Trophoblast cell (in vitro differentiated cells and primary cell): ENCODE measurements at places on chromosomes 6 and 20.

DNA sequence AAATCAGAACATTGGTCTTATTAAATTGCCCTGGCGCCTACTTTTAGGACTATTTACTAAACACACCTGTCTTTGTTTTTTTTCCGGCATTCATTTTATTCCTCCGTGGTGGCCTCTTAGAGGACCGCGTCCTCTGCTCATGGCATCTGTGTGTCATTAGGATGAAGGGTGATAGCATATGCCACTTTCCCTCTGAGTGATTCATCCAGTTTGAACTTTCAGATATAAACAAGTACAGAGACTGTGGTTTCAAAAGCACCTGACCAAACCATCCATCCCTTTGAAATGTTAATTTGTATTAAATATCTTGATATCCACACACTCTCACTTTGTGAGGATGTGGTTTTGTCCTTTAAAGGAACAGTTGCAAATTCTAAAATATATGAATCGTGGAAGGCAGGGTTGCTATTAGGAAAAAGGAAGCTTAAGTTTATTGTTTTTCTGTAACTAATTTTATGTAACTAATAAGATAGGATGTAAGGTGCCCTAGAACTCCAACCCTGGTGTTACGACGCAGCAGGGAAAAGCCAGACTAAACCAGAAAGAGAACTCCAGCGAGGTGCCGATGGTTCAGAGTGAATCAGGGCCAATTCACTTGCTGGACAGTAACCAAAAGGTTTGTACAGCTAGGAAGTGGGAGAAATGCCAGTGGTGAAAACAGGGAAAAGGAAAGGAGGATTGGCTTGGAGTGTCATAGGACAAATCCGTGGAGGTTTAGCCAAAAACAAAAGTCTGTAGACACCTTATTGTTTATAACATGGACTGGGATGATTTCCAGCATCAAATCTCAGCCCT is 98.7 kb downstream of the SHLD1 start:
- no peak for DNase-seq

DNA sequence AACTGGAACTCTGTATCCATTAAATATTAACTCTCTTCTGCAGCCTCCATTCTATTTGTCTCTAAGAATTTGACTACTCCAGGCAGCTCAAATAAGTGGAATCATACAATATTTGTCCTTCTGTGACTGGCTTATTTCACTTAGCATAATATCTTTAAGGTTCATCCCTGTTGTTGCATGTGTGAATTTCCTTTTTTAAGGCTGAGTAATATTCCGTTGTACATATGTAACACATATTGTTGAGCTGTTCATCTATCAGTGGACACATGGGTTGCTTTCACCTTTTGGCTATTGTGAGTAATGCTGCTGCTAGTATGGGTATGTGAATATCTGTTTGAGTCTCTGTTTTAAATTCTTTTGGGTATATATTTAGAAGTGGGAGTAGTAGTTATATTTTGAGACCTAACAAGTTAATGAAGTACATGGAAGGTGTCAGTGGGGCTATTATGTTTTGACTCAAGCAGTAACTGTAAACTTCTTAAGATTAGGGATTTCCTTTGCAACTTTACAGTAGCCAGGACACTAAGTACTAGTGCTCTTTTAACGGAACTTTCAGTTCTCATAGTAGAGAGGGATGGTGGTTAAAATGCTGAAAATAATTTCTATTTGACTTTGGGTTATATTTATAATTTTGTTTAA is 29.7 kb upstream of the TMEM217 start:
- DNase-seq = no peak

DNA sequence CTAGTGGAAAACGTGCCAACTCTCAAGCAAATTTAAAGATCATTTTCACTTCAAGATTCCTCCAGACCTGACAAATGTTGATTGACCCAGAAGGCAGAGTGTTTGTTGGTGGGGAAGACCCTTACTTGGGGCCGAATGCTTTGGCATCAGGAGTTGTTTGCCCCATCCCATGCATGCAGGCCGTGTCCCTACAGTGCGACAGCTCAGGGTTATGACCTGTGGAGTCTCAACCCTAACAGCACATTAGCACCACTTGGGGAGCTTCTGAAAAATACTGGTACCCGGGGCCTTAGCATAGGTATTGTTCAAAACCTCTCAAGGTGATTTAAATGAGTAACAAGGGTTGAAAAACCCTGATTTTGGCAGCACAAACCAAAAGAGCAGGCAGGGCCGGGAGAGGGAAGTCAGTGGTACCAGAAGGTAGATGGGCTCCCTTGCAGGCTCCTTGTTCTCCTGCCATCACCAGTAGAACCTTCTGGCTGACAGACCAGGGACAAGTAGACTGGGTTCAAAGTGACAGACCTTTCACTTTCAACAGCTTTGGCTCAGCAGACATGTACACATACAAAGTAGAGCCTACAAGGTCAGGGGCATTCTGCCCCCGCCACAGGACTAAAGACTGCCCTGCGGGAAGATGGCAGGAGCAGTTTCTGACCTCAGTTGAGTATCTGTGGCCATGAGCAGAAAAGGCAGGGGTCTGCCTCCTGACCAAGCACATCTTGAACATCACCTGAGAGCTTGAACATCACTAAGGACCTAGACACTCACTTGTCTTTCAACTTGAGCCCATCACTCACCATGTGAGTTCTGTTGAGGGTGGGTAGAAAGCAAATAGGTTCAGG is 39.6 kb downstream of the PLCG1 start:
- no peak for DNase-seq

- DNase-seq = no peak
These were observed 6.1 kb upstream of the CCND3 start for GRCh38 chr6:41947581-41948220.

GRCh38 chr6:4274382-4275082 is 139.2 kb upstream of the ECI2 start:
- no peak for DNase-seq

DNA sequence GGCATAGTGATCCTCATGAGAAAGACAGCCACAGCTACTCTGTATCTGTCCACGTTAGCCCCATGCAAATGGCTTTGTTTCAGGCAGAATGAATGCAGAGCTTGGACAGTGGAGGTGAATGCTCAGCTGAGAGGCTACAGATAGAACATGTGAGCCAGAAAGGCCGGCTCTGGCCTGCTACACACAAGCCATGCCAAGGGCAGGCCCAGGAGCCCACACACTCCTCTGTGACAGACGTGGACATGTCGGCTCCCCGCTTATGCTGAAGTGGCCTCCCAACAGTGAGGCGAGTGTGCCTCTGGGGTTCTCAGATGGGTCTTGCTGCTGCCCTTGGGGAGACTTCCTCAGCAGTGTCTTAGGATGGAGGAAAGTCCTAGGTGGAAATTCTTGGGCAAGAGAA is 159.6 kb downstream of the SYNDIG1 start:
- DNase-seq = no peak
